Stimulated activated CD4-positive, alpha-beta T cell treated with anti-CD3 and anti-CD28 coated beads, Interleukin-1b, Interleukin-23, amount 100 ng/mL, for 1 hour (primary cell): ENCODE measurements at places on chromosomes 12 and 14.

GRCh38 chr12:132132609-132133430 lies 11.3 kb downstream of the DDX51 start:
- no peak for DNase-seq

DNA sequence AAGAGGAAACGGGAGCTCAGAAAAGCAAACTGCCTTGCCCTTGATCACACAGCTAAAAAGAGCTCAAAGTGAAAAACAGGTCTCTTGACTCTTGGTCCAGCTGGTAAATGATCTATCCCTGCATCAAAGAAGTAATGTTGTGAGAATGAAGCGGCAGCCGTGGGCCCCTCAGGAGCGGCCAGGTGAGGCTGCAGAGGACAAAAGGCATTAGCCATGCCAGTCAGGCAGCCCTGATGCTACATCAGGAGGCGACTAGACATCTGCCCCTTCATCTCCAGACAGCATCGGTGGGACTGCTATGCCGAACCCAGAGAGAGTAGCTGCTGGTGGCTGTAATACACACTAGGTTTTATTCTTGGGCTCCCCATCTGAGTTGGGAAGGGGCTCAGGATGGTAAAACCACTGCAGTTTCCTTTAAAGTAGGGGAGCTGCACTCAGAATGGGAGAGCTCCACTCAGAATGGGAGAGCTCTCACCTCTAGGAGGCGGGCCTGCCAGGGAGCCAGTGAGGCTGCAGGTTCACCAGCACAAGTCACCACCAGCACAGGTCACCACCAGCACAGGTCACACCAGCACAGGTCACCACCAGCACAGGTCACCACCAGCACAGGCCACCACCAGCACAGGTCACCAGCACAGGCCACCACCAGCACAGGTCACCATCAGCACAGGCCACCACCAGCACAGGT lies 120.1 kb downstream of the TSPAN9 start:
- DNase-seq, result no peak

GRCh38 chr14:91286530-91286937 lies 42.0 kb upstream of the GPR68 start:
- peak; percentile 83 for DNase-seq

DNA sequence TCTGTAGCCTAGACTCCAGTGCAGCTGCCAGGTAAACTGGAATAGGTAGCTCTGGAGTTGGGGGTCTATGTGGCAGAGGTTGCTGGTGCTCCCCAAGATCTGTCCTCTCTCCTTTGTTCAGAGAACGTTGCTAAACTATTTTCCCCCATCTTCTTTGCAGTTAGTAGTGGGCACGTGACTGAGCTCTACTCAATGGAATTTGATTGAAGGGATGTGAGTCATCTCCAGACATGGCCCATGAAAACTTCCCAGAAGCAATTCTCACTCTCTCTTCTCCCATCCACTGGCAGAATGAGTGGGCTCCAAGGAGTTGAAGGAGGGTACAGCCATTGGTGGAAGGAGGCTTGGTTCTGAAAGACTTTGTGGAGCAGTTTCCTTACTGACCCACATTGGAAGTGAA lies 44.0 kb downstream of the PAH start:
- no peak for DNase-seq

DNA sequence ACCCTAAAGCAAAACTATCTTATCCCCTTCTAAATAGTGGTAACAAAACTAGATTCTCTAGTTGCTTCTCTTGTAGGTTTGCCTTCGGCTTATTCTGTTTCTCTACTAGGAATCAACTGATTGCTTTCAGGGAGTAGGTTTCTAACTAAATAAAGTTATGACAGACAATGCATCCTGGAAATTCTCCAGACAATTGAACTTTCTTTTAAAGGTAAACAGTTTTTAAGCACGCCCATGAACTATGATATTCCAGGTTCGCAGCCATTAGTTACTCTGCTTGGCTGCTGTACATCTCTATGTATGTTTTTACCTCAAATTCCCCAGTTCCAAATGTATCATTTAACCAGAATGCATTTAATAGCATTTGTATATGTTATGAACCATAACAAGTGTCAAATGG lies 23.9 kb downstream of the EIF2S3B start:
- no peak for DNase-seq

DNA sequence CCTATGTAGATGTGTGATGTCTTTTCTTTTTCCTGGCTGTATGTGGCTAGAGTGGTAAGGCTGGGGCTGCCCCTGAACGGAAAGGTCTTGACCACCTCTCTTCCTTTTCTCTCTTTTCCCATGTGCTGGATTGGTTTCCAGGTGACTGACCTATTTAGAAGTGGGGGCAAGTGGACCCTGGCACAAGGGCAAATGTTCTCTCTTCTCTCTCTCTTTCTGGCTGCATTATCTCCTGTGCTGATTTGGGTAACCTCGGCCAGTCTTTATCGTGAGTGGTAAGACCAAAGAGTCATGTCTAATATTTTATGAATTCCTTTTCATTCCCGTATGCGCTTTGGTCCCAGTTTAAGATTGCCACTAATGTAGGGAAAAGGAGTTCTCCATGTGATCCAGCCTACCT lies 16.2 kb downstream of the ZNF664 start:
- no peak for DNase-seq

DNA sequence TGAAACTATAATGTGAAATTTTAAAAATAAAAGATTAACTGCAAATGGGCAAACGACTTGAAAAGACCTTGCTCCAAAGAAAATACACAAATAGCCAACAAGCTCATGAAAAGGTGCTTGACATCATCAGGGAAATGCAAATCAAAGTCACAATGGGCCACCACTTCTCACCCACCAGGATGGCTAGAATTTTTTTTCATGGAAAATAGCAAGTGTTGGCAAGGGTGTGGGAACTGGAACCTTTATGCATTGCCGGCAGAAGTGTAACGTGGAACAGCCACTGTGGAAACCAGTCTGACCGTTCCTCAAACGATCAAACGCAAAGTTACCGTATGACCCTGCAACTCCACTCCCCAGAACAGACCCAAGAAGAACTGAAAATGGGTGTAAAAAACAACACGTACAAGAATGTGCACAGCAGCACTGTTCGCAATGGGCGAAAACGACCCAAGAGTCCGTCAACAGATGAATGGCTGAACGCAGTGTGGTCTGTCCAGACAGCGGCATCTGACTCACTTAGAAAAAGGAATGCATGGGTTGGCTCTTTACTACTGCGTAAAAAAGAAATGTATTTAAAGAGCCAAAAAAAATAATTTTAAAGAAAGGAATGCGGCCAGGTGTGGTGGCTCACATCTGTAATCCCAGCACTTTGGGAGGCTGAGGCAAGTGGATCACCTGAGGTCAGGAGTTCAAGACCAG lies 40.2 kb downstream of the SCARB1 start:
- DNase-seq, result no peak

GRCh38 chr14:38941488-38941887 lies 161.5 kb downstream of the SEC23A start:
- DNase-seq, result no peak

DNA sequence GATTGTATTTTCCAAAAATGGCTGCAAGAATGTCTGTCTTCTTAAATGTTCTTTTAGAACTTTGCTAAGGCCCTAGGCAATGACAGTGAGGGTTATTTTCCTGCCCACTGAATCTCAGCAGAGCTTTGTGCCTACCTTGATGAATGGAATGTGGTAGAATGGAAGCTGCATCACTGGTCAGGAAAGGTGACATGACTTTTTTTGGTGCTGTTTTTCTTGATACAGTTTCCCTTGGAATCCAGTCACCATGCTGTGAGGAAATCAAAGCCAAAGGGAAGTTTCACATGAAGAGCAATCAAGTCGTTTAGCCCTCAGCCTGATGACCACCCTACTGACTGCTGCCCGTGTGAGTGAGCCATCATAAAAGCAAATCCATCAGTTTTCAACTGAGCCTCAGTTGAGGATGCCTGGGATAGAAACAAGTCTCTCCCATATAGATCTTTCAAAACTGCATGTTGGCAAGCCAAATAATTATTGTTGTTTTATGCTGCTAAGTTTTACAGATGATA lies 886.0 kb upstream of the FBXO33 start:
- DNase-seq, result no peak

DNA sequence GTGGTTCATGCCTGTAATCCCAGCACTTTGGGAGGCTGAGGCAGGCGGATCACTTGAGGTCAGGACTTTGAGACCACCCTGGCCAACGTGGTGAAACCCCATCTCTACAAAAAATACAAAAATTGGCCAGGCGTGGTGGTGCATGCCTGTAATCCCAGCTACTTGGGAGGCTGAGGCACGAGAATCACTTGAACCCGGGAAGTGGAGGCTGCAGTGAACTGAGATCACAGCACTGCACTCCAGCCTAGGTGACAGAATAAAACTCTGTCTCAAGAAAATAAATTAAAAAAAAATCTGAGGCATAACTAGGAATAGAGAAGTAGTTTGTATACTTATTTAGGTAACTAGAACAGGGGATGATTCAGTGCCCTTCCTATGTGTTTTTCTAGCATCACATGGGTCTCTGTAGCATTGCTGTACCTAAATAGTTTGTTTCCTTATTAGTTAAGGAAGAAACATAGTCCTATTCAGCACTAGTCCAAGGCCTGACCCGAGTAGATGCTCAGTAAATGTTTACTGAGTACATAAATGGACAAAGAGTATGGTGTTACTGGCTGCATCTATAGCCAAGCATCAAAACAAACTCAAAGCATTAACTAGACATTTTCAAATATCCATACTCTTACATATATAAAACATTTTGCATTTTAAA lies 21.7 kb downstream of the TAOK3 start:
- DNase-seq, result no peak

GRCh38 chr12:56001487-56002100 lies 4.5 kb downstream of the SUOX start:
- DNase-seq, result no peak

DNA sequence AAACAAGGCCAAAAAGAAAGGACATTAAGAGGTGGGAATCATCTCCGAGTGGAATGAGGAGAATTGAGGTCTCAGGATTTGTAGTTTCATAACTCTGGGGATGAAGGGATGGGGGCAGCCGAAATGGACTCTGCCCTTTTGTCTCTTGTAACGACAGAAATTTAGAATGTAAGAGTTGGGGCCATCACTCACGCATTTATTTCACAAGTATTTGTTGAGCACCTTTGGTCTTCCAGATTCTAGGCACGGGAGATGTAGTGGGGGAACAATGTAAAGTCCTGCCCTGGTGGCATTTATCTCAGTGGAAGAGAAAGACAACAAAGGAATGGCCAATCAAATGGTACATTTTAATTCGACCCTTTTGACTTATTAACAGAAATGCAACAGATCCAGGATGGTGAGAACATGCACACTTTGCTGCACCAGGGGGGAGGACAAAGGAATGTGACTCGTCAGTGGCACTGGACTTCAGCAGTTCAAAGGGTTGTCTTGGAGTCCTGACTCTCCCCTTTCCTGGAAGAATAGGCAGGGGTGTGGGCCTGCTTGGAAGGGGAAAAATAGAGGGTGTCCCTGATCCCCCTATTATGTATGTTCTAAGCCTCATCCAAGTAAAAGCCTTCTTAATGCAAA lies 102.0 kb downstream of the TMEM30B start:
- no peak for DNase-seq

GRCh38 chr12:120194226-120194533 lies 335 bp downstream of the GCN1 start:
- no peak for DNase-seq

DNA sequence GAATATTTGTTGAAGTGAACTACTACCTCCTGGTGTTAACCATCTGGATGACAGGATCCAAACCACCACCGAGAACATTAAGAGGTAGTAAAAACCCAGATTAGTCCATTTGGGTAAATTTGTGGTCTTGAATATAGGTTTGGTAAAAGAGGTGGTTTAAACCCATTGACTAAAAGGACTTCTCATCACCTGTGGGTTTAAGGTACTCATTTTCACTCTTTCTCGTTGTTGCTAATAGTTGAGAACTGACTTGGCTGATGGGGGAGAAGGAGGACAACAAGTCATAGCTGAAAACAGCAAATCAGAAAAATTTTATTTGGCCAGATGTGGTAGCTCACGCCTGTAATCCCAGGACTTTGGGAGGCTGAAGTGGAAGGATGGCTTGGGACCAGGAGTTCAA lies 59.2 kb downstream of the ACADS start:
- no peak for DNase-seq

- no peak for DNase-seq
Measured at GRCh38 chr12:52971679-52972329, 22.9 kb downstream of the KRT18 start.

GRCh38 chr12:100138048-100138802 lies 4.4 kb downstream of the BLTP3B start:
- no peak for DNase-seq

DNA sequence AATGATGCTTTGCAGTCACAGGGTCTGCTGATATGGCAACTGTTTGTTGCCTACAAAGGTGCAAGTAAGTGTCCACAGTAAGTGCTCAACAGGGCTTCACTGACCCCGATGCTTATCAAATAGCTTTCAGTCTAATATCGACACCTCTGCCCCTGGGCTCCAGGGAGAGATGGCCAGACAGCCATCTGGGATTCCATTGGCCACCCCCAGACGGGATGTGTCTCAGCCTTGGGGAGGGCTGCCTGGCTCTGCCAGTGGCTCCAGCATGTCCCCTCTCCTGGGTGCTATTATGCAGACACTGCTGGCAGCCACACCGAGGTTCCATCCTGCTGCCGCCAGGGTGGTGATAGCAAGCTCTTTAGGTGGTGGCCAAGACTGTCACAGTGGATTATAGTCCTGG lies 57.4 kb downstream of the DGLUCY start:
- no peak for DNase-seq

DNA sequence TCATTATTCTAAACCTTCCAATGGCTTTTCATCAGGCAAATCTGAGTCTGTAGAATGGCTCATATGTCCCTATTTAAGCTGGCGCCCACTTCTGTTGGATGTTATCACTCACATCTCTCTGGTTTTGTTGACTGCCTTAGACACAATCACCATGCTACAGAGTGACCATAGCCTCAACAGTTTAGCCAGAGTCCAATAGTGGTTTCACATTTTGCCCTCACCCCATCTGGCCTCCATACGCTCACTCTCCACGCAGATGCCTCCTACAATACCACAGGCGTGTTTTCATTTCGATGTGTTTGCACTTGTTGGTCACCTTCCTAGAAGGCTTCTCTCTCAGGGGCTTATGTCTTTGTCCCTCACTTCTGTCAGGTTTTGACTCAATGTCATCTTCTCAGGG lies 3.4 kb downstream of the KLRB1 start:
- DNase-seq, result no peak
